ENCODE measurements at places on chromosomes 7 and 10.

- no peak for DNase-seq
Measured at GRCh38 chr10:97498841-97499560, at the start of gene UBTD1. Gene UBTD1, plus strand, starts transcription at chr10:97498924. Its CDS starts 280 bp downstream, at chr10:97499204.

DNA sequence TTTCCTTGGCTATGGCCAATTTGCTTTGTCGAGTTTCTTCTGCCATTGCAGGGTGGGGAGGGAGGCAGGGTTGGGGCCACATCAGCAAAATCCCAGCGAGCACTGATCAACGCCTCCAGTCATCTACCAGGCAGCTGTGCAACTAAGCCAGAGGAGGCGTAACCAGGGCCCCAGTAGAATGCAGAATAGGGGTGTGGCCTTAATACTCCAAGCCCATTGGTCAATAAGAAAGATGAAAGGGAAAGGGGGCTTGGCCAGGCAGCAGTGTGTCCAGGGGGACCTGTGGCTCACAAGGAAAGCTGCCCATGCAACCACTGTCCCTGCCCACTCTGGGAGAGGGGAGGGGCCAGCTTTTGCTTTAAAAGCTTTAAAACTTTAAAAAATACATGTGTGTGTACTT lies 21.5 kb upstream of the GGCT start:
- DNase-seq = no peak

- DNase-seq = no peak
Measured at GRCh38 chr10:25177093-25177753, 2.4 kb downstream of the GPR158 start.

DNA sequence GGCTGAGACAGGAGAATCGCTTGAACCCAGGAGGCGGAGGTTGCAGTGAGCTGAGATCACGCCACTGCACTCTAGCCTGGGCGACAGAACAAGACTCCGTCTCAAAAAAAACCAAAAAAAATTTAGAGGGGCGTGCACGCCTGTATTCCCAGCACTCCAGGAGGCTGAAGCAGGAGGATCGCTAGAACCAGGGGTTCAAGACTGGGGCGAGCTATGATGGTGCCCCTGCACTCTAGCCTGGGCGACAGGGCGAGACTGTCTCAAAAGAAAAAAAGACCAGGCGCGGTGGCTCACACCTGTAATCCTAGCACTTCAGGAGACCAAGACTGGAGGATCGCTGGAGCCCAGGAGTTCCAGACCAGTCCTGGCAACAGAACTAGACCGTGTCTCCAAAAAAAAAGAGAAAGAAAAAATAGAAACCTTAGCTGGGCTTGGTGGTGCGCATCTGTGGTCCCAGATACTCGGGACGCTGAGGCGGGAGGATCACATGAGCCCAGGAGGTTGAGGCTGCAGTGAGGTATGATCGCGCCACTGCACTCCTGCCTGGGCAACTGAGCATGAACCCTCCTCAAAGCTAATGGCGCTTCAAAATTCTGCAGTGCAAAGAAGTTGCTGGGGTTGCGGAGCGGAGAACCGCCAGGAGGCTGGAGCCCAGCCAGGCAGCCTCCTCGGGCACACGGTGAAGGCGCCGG lies 382 bp upstream of the MBLAC1 start:
- no peak for DNase-seq

GRCh38 chr7:124152859-124153692 lies 120.2 kb upstream of the TMEM229A start:
- no peak for DNase-seq

- DNase-seq = no peak
Measured at GRCh38 chr10:61097026-61097425, 153.0 kb upstream of the RHOBTB1 start.

GRCh38 chr10:113305871-113306270 lies 247.0 kb upstream of the HABP2 start:
- no peak for DNase-seq
